Renal cortical epithelial cell (primary cell): ENCODE measurements at places on chromosomes 6 and 20. TPM values are rescaled to one million over a fixed set of nuclear protein-coding genes. Genes with fewer than 3 reads are reported as not detected.
A peak's percentile ranks its signal among the peaks of the same experiment; 100 is the strongest.

MCHR2 gene
- not detected in 2 replicates for total RNA-seq

RNF8 gene
- 24.5 and 31.3 TPM in 2 replicates for total RNA-seq

OR2B6 gene
- total RNA-seq, result not detected in 2 replicates

LPA gene
- not detected in 2 replicates for total RNA-seq

DNA sequence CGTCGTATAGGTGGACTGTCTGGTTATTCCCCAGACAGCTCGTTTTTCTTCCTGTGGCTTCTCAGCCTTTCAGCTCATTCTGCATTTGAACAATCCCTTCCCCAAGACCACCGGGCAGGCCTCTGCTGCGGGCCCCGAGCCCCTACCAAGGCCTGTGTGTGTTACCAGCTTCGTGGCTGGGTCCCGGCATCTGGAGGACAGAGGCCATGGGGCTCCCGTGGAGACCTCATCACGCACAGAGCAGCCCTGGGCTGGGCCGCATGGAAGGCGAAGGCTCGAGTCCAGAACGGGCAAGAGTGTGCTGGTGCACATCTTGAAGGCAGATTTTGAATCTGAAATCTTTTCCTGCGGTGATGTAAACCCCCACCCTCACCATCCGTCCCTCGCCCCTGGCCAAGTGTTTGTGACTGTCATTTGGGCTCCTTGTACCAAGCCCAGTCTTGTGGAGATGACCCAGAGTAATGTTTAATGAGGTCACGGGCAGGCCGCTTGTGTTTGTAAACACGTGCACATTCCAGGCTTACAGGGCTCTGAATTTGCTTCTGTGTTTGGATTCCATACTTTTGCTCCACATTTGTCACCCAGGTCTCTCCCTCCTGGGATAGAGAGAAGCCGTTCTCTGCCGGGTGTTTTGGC, 119.6 kb downstream of the CDH4 start:
- no peak for DNase-seq

TREML4 gene
- total RNA-seq, result not detected in 2 replicates

ZSCAN23 gene
- total RNA-seq, result 1.9 and 10.0 TPM in 2 replicates

HMGN3 gene
- total RNA-seq, result 69.6 and 128 TPM in 2 replicates

- no peak for DNase-seq
Measured at GRCh38 chr6:106126482-106126881, 40.3 kb downstream of the PRDM1 start.

GRCh38 chr6:123896869-123897268, 93.2 kb downstream of the NKAIN2 start:
- no peak for DNase-seq

HTR1E gene
- 0.15 TPM in 1 of 2 replicates, not detected in the other for total RNA-seq

GRCh38 chr6:163397326-163397725, 17.2 kb upstream of the QKI start:
- no peak for DNase-seq

GRCh38 chr6:35967076-35967774, 46.3 kb upstream of the SRPK1 start:
- DNase-seq, result peak; percentile 87

- peak; percentile 16 for DNase-seq
Measured at GRCh38 chr20:40160097-40160550, 528.9 kb downstream of the MAFB start.

DNA sequence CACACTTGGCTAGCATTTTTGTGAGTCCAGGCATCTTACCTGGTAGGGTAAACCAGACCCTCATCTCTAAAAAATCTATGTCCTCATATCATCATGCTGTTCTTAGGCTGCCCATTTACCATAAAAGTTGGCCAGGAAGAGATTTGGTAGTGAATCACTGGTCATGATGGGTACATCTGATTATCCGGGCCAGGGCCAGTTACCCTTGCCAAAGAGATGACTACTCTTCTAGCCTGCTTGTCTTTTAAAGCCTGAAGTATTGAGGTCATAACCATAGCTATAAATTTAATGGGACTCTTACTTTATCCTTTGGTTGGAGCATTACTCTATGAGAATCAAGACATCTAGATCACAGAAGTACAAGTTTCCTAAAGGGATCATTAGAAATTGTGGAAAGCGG, 276.8 kb downstream of the TENT5A start:
- no peak for DNase-seq

ELOVL4 gene
- 1.4 TPM in 2 replicates for total RNA-seq

GRCh38 chr6:105808571-105808970, 277.6 kb upstream of the PRDM1 start:
- DNase-seq, result no peak

DNA sequence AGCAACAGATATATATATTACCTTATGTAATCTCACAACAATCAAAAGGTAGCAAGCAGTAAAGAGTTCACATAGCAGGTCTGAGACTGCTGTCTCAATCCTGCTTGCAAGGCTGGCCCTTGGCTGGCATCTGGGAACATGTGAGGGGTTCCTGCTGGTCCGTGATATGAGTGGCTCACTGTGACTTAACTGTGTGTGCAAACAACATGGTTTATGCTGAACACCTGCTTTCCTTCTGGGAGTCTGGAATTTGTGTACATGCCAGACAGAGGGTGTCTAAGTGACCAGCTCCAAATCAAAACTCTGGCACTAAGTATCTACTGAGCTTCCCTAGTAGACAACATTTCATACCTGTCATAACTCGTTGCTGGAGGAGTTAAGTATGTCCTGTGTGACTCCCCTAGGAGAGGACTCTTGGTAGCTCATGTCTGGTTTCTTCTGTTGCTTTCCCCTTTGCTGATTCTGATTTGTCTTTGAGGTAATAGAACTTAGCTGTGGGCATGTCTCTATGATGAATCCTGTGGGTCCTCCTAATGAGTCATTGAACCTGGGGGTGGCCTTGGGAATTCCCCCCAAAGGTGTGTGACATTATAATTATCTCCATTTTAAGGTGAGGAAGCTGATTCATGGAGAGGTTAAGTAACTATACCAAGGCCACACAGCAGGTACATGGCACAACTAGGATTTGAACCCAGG, 131.6 kb upstream of the NEDD9 start:
- DNase-seq, result peak; percentile 81

DNA sequence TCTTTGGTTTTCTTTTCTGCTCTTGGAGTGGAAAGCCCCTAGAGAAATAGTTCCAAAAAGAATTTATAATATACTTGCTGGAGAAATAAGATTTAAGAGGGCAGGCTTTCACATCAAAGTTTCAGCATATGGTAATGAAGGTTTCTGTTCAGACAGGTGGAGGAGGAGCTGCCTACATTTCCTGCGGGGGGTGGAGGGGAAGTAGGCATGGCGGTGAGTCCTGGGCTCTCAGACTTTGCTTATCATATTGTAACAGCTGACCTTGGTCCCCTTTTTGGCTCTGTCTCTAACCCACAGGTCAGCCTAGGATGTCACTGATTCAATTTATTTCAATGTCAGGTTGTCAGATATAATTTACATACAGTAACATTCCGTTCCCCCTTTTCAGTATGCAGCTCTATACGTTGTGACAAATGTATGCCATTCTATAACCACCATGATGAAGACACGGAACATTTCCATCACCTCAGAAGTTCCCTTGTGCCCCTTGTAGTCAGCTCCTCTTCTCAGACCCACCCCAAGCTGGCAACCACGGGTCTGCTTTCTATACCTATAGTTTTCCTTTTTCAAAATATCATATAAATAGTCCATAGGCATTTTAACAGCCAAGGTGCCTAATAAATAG, 77.6 kb upstream of the GGTLC1 start:
- no peak for DNase-seq

TRIM31 gene
- not detected in 2 replicates for total RNA-seq
